Kidney tubule cell (primary cell): ENCODE measurements at places on chromosomes 4 and X.

DNA sequence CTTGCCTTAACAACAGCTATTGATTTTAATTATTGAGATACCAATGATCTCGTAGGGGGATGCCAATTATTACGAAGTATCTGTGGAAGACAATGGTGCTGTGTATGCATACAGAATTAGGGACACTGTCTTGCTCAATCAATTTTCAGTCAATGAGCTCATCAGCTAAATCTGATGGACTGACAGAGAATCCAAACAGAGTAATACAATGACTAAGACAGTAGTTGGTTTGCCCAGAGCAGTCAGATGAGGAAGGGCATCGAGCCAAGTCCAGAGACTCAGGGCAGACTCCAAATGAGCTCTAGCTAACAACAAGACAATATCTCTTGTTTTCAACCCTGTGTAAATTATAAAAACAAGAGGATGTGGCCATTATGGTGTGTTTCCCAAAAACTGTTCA is 14.7 kb upstream of the GSX2 start:
- peak; percentile 93 for DNase-seq

GRCh38 chr4:40264995-40265909 is 68.4 kb downstream of the RHOH start:
- DNase-seq: no peak

DNA sequence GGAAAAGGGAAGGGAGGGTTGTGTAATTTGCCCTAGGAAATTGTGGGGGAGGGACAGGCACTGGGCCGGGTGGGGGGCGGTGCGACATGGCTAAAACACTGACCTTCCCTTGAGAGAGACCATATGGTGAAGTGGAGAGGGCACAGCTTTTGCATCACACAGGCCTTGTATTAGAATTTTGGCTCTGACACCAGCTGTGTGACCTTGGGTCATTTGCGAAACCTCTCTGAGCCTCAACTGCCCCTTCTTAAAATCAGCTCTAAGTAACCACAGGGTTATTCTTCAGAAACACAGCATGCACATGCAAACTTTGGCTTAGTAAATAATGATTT is 25.8 kb downstream of the PDGFRA start:
- DNase-seq: no peak

- DNase-seq: peak; percentile 38
These were observed 46.5 kb downstream of the CWH43 start for GRCh38 chr4:49032440-49033161.

GRCh38 chr4:84914686-84915395 is 51.6 kb downstream of the WDFY3 start:
- no peak for DNase-seq

GRCh38 chr4:88675543-88675942 is 22.1 kb downstream of the NAP1L5 start:
- DNase-seq: no peak

- DNase-seq: peak; percentile 23
These were observed 582.6 kb downstream of the RAPGEF2 start for GRCh38 chr4:159685340-159686092.

- DNase-seq: no peak
These were observed 1047.2 kb downstream of the GLUD2 start for GRCh38 chrX:122094611-122095010.

DNA sequence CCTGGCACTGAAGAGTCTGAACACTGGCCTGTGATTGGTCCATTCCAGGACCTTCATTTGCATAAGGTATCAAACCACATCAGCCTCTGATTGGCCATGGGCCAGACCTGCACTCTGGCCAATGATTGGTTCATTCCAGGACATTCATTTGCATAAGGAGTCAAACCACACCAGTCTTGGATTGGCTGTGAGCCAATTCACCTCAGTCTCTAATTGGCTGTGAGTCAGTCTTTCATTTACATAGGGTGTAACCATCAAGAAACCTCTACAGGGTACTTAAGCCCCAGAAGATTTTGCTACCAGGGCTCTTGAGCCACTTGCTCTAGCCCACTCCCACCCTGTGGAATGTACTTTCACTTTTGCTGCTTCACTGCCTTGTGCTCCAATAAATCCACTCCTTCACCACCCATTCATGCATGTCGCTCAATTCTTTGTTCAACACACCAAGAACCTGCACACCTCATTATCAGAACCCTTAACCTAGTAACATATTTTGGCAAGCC is 14.2 kb upstream of the HERC5 start:
- peak; percentile 86 for DNase-seq

GRCh38 chr4:137768881-137769280 is 236.6 kb upstream of the PCDH18 start:
- DNase-seq: no peak

DNA sequence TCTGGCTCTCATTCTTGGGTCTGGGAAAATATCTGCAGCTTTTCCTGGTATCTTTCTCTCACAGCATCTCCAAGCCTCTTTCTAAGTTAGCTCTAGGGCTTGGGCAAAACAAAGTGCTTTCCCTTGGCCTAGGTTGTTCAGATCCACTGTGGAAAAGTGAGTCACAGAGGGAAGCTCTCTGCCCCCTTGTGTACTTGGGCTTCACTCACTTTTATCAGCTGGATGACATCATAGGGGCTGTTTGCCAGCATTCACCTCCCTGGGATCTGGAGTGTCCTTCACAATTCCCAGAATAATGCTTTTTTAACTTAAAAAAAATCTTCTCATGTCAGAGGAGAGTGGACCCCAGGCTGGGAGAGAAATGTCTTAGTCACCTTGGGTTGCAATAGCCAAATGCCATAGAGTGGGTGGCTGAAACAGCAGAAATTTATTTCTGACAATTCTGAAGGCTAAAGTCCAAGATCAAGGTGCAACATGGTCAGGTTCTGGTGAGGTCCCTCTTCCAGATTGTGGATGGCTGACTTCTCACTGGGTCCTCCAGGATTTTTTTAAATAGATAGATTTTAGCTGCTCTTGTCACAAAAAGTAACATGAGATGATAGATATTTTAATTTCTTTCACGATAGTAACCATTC is 247.8 kb downstream of the SH2D1A start:
- DNase-seq: peak; percentile 45

DNA sequence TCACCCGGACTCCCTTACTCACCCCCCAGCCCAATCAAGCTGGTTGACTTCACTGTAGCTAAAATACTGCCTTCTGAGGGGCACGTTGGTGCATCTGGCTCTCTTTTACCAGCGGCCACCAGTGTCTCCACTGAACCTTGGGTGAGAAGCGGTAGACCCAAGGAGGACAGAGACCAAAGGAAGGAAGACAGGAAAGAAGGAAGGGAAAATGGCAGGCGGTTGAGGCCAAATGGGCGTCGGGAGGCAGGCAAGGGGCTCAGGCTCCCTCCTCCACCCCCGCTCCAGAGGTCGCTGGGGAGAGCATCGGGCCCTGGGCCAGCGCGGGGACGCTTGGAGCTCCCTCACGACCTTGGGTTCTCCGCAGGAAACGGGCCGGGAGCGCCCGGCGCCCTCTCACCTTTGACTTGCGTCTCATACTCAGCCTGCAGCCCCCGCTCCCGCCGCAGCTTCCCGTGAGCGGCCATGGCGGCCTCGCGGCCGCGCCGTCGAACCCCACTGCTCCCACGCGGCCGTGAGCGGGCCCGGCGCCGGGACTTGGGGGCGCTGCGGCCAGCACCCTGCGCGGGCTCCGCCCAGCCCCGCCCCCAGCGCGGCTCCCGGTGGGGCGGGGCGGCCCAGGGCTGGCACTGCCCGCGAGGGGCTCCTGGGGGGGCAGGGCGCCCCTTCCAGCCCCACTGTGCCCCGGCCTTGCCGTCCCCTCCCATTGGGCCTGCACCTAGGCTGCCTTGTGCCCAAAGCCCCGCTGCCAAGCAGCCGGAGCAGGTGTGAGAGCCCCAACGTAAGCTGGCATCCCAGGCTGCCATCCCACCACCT is at the start of gene ARHGAP4:
Gene ARHGAP4, minus strand, starts transcription at position 526 of the 813 bp plus-strand sequence. Its CDS starts 62 bp downstream, at position 464.
- peak; percentile 26 for DNase-seq

DNA sequence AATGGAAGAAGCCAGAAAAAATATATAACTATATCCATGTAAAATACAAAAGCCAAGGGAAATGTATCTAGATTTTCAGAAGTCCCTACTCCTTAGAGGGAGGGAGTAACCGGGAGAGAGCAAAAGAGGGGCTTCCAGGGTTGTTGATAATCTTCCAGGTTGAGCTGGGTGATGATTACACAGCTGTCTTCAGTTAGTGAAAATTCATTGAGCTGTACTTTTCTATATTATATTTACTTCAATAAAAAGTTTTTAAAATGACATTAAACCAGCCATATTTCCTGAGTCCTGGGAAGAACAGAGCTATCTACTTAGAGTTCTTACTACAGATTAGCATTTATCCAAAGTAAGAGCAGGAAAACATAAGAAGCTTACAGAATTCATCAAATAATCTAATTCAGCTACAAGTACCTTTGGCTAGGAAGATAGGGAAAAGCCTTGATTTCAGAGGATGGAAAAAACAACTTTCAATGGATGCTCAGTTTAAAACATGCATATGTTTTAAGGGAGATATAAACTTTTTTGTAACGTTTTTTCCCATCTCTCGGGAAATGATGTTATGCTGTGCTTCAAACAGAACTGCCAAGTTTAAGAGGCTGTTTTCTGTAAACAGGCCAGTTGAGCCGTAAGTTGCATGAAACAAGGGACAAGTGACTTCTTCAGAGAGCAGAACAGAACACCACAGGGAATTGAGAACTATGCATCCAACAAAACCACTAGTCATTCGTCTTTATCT is 204.6 kb downstream of the SCFD2 start:
- DNase-seq: no peak

DNA sequence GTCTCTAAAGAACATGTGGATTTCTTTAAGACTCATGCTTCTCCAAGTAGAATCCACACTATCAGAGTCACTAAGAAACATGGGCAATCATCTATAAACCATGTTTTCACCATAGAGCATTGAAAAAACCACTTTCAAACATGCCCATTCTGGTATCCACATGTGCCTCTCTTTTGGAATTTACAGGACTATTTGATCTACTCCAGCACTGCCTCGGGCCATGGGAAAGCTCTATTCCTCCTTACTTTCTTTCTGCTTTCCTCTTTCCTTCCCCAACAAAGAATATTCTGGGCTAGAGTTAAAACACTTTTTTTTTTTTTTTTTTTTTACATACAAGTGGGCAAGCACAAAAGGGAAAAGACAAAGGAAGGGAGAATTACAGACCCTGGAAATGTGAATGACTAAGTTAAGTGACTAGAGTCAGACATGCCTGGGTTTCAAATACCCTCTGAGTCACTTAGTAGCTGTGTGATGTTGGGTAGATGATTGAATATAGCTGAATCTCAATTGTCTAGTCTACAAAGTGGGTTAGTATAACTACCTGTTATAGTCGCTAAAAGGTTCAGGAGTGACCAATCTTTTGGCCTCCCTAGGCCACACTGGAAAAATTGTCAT is 847.7 kb upstream of the INTU start:
- peak; percentile 55 for DNase-seq

- no peak for DNase-seq
These were observed 1.8 kb downstream of the TMEM35A start for GRCh38 chrX:101080326-101081124.

DNA sequence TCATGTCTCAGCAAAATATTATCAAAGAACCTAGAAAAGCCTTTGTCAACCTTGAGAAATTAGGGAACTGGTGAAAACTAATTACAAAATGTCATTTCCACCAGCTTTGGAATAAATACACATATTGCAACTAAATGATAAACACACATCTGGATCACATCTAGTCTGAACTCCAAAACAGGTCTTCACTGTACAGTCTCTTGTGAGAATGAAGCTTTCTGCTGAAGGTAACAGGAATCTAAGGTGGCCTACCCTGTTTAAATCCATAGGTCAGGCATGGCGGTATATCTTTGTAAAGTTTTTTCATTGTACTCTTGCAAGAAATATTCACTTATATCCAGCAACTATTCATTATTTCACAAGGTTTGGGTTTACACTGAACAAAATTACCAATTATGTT is 1.7 kb downstream of the SH3D19 start:
- no peak for DNase-seq

- no peak for DNase-seq
These were observed 92.2 kb downstream of the MAML3 start for GRCh38 chr4:140061659-140062289.

- DNase-seq: peak; percentile 14
These were observed 52.4 kb downstream of the SCFD2 start for GRCh38 chr4:53313510-53313909.

- peak; percentile 43 for DNase-seq
These were observed 149.6 kb upstream of the MID1 start for GRCh38 chrX:10769696-10770619.

DNA sequence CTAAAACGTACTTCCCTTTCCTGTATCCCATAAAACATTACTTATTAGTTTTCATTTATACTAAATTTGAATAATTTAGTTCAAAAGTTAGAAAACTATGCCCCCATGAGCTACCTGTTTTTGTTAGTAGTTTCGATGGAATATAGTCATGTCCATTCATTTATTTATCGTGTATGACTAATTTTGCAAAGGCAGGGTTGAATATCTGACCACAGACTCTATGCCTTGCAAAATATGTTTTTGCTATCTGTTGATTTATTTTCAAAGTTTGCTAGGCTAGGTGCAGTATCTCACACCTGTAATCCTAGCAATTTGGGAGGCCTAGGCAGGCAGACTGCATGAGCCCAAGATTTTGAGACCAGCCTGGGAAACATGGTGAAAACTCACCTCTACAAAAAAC is 78.4 kb downstream of the PDS5A start:
- no peak for DNase-seq

- DNase-seq: no peak
These were observed 68.8 kb downstream of the DDX60L start for GRCh38 chr4:168411318-168412150.

DNA sequence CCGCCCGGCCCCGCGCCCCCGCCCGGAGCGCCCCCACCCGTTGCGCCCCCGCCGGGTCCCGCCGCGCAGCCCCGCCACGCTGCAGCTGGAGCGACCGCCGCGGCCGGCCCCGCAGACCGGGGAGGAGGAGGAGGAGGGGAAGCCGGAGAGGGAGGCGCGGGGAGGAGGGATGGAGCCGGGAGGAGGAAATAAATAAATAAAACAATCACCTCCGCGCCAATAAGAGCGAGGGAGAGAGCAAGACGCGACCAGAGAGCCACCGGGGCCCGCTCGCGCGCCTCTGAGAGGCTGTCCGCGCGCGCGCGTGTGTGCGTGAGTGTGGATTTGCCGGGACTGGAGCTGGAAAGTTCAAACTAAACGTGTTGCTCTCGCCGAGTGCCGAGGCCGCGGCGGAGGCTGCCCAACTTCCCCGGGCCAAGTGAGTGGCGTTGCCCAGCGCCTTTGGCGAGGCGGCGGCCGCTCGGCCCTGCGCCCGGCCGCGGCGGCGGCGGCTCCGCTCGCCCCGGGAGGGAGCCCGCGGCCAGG is 2184.4 kb upstream of the TENM3 start:
- DNase-seq: peak; percentile 40

DNA sequence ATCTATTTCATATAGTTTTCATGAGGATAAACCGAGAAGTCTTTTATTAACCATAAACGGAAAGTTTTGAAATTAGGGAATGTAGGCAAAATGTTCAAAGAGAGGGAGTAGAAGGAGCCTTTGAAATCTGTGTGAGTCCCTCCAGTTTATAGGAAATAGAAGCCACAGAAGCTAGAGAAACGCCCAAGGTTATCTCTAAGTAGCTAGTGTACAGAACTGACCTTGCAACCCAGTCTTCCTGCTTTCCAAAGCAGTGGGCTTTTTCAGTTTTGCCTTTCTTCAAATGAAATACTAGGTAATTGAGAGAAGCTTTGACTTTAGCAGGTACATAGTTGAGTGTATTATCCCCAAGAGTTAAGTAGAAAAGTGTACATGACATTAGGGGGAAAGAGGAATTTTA is 39.4 kb downstream of the STIM2 start:
- DNase-seq: no peak
